Activated T-cell treated with anti-CD3 and anti-CD28 coated beads, Interleukin-2, amount 50 U/mL, for 1 hour (primary cell): ENCODE measurements at places on chromosomes 5 and 9.

DNA sequence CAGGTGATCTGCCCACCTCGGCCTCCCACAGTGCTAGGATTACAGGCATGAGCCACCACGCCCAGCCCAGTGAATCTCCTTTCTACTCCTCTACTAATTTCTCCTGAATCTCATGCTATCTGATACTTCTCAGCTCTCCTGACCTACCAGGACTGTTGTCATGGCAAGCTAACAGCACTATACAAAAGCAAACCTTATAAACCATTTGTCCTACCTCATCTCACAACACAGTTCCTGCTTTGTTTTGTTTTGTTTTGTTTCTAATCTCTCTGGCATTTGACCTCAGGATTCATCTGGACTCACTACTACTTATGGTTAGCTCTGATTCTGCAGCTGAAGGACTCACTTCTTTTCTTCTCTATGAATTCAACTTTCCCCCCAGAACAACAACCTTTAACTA lies 734.8 kb downstream of the TLE1 start:
- DNase-seq: no peak

- DNase-seq: no peak
Measured at GRCh38 chr5:31023105-31023504, 170.4 kb upstream of the CDH6 start.

- DNase-seq: no peak
Measured at GRCh38 chr9:615756-616155, 225.7 kb upstream of the DMRT1 start.

DNA sequence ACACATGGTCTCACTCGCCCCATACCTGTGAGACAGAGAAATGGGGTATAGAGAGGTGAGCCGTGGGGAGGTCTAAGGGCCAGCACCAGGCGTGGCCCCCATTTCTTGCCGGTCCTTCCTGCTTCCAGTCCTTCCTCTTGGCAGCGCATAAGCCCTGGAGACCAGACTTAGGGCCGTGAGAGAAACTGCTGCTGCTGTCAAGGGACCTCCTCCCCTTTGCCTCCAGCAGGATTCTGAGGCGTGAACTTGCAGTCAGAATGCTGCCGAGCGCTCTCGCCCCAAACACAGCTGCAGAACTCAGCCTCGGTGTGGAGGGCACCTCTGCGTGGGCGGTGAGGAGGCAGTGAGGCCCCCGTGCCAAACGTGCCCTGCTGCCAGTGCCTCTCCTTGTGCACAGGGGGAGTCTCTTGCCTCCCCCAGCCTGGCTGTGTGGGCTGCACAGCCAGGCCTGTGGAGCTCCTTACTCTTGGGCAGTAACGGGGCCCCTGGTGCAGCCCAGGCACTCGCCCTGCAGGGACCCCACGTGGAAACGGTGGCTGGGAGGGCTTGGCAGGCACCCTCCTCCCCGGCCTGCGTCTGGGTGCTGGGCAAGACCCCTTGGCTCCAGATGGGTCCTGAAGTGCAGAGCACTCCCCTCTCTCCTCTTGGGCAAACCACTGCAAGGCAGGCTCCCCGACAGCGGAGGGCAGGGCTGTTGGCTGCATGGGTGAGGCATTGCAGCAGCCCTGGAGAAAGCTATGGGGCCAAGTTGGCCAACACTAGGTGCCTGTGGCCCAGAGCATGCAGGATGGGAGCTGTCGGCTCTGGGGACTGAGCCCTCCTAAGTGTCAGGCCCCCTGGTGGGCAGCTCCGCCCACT lies 85.4 kb downstream of the RXRA start:
- no peak for DNase-seq

GRCh38 chr9:70772601-70773000 lies 348.8 kb downstream of the TRPM3 start:
- DNase-seq: no peak

- no peak for DNase-seq
Measured at GRCh38 chr9:113949571-113950078, 73.5 kb downstream of the ZNF618 start.

DNA sequence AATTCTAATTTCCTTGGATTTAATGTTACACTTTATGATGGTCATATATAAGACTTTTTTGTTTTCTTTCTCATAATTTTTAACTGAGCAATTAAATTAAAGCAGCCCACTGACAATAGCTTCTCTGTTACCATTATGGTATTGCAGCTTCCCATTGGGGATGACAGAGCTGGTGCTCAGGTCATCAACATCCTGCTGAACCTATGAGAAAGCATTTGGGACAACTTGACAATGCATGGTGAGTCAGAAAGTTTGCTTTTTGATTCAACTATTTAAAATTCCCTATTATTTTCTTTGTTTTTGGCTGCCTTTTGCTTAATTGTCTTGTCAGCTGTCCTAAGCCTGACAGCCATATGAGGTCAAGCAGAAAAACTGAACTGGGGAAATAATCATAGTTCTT lies 487.4 kb upstream of the RIOK2 start:
- no peak for DNase-seq

DNA sequence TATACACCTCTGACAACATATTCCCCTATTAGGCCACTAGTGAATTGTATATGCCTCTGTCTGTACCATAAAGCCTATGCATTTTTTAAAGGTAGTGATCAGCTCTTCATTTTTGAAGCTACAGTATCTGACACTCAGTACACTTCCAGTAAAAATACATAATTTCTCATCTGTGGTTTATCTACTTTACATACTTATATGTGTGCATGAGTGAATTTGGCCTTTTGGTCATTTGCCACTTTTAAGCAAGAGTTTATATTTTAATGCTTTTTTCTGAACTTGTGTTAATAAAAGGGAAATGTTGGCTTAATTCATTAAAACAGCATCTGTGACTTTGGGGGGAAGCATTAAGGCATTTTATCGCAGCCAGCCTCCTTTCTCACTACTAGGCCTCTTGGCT lies 47.8 kb downstream of the ST8SIA4 start:
- no peak for DNase-seq

DNA sequence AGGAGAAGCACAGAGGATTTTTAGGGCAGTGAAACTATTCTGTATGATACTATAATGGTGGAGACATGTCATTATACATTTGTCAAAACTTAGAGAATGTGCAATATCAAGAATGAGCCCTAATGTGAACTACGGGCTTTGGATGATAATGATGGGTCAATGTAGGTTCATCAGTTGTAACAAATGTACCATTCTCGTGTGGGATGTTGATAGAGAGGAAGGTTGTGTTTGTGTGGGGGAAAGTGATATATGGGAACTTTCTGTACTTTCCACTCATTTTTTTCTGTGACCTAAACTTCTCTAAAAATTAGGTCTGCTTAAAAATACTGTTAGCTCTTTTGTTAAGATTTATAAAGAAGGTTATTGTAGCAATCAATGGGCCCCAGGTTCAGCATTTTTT lies 138.9 kb downstream of the SPATA31D1 start:
- DNase-seq: no peak
